ENCODE measurements at places on chromosomes 6 and 20.

- peak; percentile 17 for DNase-seq
Observed at GRCh38 chr20:35773154-35773751, 1.4 kb downstream of the PHF20 start.

DNA sequence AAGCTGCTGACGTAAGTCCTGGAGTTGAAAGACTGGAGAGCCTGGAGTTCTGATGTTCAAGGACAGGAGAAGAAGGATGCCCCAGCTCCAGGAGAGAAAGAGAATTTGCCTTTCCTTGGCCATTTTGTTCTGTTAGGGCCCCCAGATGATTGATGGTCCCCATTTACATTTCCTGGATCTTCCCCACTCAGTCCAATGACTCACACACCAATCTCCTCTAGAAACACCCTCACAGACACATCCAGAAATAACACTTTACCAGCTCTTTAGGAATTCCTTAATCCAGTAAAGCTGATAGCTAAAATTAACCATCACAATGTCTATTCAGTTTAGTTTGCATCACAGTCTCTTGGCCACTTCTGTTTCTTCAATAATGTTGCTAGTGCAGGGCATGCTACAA, 260.2 kb upstream of the IRAK1BP1 start:
- peak; percentile 54 for DNase-seq

DNA sequence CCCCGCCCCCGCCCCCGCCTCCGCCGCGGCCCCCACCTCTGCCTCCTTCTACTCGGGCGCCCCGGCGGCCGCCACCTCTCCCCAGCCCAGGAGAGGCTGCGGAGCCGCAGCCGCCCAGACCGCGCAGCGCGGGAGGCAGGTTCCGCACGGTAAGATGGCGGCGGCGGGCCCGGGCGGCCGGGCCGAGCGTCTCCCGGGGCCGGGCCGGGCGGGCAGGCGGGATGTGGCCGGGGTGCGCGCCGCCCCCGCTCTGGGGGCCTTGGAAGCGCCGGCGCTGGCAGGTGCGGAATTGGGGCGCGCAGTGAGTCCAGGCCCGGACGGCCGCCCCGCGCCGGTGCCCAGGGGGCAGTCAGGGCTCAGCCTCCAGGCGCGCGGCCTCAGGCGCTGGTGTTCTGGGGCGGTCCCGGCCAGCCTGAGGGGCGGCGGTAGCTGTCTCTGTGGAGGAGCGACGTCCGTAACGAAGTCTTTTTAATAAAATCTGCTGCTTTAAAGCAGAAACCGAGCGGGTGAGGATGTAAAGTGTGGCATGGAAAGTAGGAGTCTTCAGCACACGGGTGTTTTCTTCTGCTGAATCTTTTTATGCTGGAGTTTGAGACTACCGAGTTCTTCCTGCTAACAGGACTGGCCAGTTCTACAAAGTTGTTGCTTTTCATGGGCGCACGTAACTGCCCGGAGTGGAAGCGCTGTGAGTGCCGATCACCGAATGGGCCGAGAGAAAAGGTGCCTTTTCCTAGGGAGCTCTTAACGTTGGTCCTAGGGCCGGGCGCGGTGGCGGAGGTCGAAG, at the start of gene GID8:
Gene GID8, plus strand, starts transcription at position 43 of the 784 bp plus-strand sequence. CDS start 3,356 bp downstream, outside the sequence.
- DNase-seq, result peak; percentile 32

GRCh38 chr6:125754566-125754965, 5.1 kb downstream of the HEY2 start:
- DNase-seq, result no peak

- no peak for DNase-seq
Observed at GRCh38 chr20:56438284-56438683, 26.2 kb downstream of the CASS4 start.

- DNase-seq, result peak; percentile 17
Observed at GRCh38 chr6:85191656-85192055, 258.2 kb upstream of the NT5E start.

DNA sequence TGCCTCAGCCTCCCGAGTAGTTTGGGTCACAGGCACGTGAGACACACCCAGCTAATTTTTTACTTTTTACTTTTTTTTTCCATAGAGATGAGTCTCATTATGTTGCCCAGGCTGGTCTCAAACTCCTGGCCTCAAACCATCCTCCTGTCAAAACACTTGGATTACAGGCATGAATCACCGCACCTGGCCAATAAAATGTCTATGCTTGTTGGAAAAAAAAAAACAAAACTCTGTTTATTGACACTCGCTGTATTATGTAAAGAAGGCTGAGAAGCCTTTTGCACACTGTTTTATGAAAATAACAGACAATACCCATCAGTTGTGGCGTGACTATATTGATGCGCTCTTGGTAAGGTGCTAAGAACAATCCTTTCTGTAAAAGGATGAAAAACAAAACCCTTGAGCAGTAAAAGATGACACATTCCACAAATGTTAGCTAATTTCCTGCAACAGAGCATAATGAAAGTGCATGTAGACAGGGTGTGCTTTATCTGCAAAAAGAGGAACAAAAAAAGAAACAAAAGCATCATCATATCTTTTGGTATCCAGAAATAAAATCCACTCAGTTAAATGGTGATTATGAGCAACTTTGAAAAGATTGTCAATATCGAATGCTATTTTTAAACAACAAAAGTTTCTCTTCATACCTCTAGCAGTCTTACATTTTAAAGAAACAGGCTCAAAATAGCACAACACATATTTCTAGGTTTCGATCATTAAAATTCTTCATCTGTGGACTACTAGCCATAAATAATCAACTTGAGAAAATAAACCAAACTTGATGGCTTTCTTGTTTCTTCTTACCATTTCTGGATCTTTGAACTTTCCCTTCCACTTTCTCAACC, 108.3 kb upstream of the PHACTR1 start:
- no peak for DNase-seq

GRCh38 chr20:18191306-18191705, 53.6 kb downstream of the KAT14 start:
- DNase-seq, result no peak

DNA sequence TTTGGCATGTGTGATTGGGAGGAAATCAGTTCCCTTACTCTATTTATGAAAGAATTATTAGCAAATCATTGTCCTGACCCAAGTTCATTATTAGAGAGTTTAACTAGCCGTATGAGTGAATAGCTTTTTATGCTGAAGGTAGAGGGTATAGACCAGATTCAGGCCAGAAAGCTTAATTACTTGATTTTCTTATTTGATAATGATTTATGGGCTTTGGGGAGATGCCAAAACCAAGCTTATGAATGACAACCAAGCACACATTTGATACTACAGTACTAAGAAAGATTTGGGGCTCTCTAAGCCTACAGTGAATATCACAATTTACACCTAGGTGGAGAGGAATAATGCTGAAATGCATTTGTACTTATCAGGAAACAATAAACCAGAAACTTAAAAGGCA, 193.2 kb downstream of the ARHGAP18 start:
- DNase-seq, result no peak

DNA sequence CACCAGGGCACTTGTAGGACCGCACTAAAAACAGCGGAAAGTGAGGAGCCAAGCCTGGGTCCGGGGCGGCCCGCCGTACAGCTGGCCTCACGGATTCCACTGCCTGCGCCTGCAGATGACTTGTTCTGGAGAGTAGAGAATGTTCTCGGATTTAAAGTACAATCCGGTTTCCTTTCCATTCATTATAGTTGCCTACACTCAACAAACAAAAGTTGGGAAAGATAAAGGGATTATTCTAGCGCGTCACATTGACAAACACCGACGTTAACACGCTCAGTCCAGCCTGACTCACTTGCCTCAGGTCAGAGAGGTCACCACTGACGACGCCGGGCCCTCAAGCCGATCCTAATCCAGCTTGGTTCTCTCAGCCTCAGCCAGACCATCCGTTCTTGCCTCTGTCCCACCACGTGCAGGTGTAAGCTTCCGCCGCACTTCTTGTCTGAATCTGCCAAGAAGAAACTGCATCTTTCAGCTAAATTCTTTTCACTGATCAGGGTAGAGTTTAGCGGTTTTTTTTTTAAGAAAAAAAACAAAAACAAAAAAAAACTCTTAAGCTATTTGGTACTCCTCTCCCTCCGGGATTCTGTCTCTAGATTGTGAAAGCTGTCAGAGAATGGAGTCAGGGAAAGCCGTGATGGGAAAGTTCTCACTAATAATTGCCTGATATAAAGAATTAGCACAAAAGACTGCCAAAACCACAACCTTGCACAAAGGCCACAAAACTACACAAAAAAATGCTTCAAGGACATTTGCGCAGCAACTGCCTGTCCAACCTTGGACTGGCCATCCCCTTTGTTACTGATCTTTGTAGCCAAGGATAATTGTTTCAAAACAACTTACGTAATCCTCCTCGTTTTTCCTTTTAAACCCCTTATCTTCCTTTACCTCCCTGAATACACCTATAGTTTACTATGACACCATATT, 1.1 kb upstream of the PHF10 start:
- peak; percentile 93 for DNase-seq

GRCh38 chr6:134394208-134394607, 76.3 kb upstream of the SGK1 start:
- no peak for DNase-seq

GRCh38 chr6:33571637-33572316, 8.3 kb downstream of the BAK1 start:
- DNase-seq, result no peak

DNA sequence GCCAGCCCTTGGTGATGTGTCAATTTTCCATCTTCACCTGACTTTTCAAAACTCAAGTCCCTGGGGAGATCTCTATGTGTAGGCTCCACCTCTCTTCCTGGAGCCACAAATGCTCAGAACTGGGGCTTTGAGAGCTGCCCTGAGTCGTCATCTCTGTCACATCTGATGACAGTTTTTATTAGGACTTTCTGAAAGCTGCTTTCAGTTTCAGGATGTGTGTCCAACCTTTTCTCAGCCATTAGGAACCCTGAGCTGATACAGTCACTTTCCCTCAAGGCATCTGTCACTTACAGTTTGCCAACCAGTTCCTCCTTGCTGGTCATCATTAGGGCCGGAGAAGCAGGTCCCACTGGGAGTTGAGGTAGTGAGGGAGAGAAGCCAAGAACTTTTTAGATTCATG, 365.9 kb upstream of the CHD6 start:
- DNase-seq, result no peak

DNA sequence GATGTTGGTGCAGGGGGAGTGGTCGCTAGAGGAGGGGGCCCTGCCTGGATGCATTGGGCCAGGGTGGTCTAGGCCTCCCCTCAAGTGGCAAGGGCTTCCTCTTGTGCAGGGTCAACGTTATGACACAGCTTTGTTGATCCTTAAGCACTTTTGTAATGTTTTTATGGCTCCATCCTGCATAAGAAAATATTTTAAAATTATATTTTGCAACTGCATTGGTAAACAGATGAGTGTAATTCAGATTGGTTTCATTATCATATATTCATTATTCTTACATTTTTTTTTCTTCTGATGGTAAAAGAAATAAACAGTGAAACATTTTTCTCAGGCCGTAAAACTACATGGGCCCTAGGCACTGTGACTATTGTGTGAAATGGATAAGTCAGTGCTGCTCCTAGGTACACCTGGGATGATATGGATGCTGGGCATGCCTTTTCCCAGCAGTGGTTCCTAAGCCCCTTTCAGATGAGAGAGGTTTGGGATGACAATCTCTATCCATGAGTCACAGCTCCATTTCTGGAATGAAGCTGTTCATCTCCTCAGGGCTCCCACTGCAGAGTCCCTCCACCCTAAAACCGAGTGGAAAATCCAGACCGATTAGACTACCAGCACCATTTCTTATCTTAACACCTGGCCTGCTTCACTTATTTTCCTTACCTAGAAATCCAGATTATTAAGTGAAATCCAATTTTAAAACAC, 5.8 kb upstream of the SIM1 start:
- DNase-seq, result no peak

GRCh38 chr20:24585796-24586522, 116.5 kb downstream of the SYNDIG1 start:
- DNase-seq, result no peak

DNA sequence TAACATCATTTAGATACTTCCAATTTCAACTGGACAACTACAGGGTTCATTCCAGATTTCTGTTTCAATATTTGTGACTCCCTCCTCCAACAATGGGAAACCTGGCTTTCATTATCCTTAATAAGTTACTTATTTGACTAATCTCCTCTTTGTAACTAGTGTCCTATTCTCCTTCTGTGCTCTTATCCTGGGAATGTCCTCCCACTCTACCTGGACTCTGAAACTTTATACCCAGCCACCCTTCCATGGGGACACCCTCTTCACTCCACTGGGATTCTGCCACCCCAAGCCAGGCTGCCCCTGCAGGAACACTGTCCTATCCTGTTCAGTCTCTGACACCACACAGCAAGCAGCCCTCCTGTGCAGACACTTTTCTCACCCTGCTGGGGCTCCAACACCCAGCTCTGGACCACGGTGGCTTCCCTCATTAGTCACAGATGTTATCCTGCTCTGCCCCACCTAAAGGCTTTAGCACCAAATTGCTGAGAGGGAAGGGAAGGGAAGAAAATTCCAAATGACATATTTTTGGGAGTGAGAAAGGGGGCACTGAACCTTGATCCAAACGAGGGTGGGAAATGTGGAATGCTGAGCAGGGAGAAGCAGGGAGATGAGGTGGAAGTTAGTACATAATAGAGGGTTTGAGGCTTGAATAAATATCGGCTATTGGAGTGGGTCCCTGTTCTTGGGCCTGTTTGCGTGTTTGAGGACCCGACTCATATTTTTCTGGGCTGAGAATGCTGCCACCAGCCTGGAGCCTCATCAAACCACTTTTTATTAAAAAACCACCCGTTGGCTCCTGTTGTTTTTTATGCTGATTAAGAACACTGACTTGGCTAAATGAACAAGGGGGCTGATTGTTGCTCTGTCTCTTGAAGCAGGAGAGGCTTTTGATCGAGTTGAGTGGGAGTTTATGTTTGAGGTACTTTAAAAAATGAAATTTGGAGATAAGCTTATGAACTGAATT, 54.0 kb upstream of the AKIRIN2 start:
- peak; percentile 32 for DNase-seq

DNA sequence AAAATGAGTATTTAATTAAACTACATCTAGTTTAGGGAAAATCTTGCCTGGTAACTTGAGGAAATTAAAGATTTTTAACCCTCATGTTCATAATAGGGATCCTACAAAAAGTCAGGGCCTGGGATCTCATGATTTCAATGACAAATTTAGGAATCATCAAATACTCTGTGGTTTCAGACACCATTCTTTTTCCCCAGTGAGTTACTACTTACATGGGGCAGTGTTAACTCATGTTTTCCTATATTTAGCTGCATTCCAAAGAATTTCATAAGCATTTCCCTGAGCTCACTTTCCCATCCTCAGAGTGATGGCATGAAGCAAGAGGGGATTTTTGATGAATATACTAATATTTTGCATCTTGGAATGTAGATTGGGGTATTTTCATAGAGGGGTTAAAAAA, 321.7 kb downstream of the CENPW start:
- DNase-seq, result peak; percentile 92

- DNase-seq, result no peak
Observed at GRCh38 chr6:150987855-150988464, 122.5 kb downstream of the MTHFD1L start.

- no peak for DNase-seq
Observed at GRCh38 chr20:62607366-62608217, 34.7 kb upstream of the SLCO4A1 start.

DNA sequence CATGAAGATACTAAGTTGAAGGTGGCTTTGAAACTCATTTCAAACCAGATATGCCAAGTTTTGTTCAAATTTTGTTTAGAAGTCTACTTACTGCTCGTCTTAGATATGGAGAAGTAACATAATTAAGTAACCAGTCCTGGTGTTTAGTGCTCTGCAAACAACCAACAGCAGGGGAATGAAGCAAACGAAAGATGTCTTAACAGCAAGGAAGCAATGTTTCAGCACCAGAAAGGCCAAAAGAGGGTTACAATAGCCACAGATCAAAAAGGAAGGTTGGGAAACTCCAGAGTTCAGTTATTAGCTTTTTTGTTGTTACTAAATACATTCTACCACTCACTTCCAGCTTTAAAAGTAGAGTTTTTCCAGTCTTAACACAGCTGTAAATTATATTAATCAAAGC, 45.1 kb downstream of the LHFPL5 start:
- no peak for DNase-seq
